ENCODE measurements at places on chromosomes 1 and 21. TPM values are rescaled to one million over a fixed set of nuclear protein-coding genes. Genes with fewer than 3 reads are reported as not detected.

GRCh38 chr21:16594191-16594590 is 864.4 kb downstream of the USP25 start:
- no peak for DNase-seq

OR2T35 gene
- not detected for total RNA-seq

DNA sequence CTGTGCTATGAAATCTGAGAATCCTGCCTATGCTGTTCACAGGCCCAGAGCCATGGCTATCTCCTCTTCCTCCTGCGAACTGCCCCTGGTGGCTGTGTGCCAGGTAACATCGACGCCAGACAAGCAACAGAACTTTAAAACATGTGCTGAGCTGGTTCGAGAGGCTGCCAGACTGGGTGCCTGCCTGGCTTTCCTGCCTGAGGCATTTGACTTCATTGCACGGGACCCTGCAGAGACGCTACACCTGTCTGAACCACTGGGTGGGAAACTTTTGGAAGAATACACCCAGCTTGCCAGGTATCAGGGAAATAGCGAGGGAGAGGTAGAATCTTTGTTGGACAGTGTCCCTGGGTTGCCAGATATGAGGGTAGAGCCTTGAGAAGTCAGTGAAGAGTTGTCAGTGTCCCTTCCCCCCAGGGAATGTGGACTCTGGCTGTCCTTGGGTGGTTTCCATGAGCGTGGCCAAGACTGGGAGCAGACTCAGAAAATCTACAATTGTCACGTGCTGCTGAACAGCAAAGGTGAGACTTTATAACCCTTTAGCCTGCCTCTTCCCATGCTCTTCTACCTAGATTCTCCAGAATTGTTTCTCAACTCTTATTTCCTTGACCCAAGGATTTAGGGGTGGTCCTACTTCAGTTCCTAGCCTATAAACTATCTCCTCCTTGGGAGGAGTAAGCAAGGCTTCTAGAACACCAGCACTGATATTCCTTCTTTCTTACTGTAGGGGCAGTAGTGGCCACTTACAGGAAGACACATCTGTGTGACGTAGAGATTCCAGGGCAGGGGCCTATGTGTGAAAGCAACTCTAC is 1.4 kb downstream of the NIT1 start:
- no peak for DNase-seq

GRCh38 chr21:18460979-18461378 is 57.4 kb upstream of the TMPRSS15 start:
- no peak for DNase-seq

DNA sequence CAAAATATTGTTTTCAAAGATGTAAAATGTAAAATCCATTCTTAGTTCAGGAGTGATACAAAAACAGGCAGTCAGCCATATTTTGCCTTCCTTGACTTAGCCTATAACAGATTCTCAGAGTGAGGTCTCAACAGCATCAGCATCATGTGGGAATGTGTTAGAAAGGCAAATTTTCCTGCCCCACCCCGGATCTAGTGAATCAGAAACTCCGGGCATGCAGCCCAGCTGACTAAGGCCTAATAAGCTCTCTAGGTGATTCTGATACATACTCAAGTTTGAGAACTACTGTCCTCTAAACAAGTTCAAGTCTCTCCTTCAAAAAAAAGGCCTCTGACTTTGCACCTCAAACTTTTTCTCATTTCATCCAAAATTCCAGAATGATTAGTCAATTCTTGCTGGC is 46.9 kb upstream of the PRRC2C start:
- no peak for DNase-seq

GRCh38 chr1:153921803-153922075 is 1.0 kb downstream of the GATAD2B start:
- DNase-seq, result no peak

- no peak for DNase-seq
Observed at GRCh38 chr21:16081304-16081703, 351.5 kb downstream of the USP25 start.

- no peak for DNase-seq
Observed at GRCh38 chr1:35442734-35443133, 114.5 kb downstream of the KIAA0319L start.

DNA sequence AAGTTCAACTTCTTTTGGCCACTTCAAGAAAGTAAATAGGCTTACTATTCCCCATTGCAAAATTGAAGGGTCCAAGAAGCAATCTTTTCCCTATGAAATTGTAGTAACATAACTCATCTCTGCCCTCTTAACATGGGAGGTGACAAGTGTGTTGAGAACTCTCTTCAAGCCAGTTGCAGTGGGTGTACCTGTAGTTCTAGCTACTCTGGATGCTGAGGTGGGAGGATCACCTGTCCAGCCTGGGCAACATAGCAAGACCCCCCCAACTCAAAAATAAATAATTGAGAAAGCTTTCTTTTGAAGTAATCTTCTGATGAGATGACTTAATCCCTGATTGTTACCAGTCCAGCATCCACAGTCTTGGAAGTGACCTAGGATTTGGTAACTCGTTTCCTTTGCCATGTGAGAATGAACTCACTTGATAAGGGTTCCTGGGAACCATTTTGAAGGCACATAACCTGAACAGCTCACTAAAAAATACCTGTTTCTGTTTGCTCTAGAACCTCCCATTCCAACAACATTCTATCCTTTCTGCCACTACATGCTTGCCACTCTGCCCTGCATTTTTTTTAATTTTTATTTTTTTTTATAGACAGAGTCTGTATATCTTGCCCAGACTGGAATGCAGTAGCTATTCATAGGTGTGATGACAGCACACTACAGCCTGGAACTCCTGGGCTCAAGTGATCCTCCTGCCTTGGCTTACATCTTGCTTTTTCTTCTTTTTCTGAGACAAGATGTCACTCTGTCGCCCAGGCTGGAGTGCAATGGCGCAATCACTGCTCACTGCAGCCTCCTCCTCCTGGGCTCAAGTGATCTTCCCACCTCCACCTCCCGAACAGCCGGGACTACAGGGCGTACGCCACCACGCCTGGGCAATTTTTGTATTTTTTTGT is 1.4 kb upstream of the IPO9 start:
- DNase-seq, result no peak

HCRTR1 gene
- 0.98 TPM for total RNA-seq

GRCh38 chr1:28519946-28520725 is 14.3 kb downstream of the RCC1 start:
- no peak for DNase-seq

- DNase-seq, result no peak
Observed at GRCh38 chr1:157849229-157849875, 7.7 kb upstream of the CD5L start.

- no peak for DNase-seq
Observed at GRCh38 chr21:42691901-42692559, 38.6 kb downstream of the PDE9A start.

GRCh38 chr1:151036356-151036755 is at the start of gene BNIPL:
BNIPL (plus strand) TSS chr1:151036586; CDS start chr1:151036726, 140 bp downstream.
- DNase-seq, result no peak

- DNase-seq, result no peak
Observed at GRCh38 chr1:38186566-38186965, 140.0 kb upstream of the POU3F1 start.

DNA sequence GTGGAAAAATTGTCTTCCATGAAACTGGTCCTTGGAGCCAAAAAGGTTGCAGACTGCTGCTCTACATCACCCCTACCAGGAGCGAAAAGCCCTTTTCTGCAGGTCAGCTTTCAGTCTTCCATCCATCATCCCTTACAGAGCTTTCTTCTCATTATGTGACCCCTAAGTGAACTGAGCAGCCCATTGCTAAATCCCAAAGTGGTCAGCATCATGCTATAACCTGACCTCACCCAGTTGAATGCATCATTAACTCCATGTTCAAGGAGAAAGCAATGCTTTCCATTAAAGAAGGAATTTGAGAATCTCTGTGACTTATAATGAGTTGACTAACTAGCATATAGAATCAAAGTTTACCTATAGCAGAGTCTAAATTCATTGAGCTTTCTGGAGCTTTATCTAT is 10.4 kb upstream of the IL24 start:
- DNase-seq, result no peak

- no peak for DNase-seq
Observed at GRCh38 chr1:153470707-153471106, 10.3 kb upstream of the S100A7 start.

GRCh38 chr21:15445327-15445726 is 284.5 kb upstream of the USP25 start:
- DNase-seq, result no peak

- DNase-seq, result no peak
Observed at GRCh38 chr1:55012661-55013060, 13.9 kb downstream of the BSND start.

GRCh38 chr1:223106856-223107255 is 36.2 kb downstream of the TLR5 start:
- DNase-seq, result no peak

DNA sequence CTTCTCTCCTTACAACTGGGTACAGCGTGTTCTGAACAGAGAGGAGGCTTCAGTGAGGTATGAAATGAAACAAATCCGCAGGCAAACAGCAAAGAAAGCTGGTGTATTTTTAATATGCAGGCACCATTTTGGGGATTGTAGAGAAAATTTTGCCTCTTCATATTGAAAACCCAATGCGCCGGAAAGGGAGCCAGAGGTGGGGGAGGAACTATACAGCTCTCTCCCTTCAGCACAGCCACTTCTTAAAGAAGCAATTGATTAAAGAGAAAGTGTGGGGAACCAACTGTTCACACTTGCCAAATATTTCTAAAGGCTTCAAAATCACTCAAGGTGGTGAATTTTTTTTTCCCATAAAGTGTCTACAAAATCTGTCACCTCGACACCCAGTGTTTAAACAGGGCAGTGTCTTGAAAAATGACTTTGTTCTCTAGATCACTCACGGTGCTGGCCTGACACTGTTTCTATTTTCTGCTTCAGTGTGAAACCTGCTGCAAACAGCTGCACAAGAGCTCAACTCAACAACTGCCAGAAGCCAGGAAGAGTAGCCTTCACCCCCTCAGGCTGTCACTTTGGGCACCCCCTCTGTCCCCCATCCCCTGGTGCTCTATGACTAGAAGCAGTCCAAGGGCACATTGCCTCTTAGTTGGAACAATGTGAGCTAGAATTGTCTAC is 123.8 kb upstream of the CTTNBP2NL start:
- DNase-seq, result no peak

DNA sequence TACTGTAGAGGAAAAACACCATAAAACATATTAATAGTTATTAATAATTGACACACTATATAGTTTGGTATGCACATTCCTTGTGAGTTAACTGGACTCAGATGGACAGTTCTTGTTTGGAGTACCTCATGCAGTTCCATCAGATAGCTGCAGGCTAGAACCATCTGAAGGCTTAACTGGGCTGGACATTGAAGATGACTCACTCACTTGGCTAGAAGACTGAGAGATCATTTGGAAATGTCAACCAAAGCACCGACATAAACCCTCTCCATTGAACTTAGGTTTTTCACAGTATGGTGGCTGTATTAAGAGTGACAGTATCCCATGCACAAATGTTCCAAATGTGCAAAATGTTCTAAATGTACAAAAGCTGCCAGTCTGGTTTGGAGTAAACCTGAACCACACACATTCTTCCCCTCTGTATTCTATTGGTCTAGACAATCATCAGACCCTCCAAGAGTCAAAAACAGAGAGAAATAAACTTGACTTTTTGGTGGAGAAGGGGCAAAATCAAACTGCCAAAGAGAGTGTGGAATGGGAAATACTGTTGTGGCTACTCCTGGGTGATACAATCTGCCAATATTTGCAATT is 708.4 kb downstream of the KCNT2 start:
- no peak for DNase-seq

GRCh38 chr1:214379236-214379970 is 98.4 kb downstream of the SMYD2 start:
- no peak for DNase-seq

GRCh38 chr1:87437663-87438295 is 109.1 kb downstream of the LMO4 start:
- no peak for DNase-seq

IFI44 gene
- 94.3 TPM for total RNA-seq

LRRC8D gene
- total RNA-seq, result 22.6 TPM

DNA sequence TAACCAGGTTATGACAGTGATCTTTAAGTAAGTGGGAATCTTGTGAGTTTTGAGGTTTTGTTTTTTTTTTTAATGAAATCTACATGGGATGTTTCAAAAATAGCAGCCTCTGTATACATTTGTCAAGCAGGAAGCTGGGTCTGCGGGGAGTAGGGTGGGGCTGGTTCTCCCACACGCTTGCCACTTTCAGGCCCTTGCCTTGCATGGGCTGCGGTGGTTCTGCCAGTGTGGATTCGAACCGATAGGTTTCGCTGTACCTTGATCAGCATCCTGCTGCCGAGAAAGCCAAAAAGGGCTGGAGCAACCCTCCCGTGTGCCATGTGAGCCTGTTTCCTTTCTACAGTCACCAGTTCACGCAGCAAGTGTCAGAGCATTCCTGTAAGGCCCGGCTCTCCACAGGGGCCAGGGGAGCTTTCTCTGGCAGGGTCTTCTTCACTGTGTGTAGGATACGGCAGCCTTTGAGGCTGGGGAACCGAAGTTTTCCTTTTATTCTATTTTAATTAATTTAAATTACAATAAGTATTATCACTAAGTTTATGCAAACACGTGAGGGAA is 79.2 kb upstream of the SAMD11 start:
- no peak for DNase-seq

DNA sequence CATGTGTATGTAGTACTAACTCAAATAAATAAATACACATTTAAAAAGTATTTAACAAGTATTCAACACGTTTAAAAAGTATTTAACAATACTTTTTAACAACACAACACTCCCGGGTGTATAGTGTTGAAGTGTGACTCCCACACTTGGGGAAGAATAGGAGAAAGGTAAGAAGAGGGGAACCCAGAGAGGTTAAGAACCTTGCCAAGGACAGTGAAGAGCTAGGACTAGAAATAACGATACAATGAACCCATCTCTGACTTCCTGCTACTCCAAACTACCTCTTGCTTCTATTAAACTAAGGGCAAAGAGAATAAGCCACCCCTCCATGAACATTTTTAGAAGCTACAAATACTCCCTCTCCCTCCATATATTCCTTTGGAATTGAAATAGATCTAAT is 1.7 kb upstream of the GFI1 start:
- DNase-seq, result no peak

PTGER3 gene
- 0.29 TPM for total RNA-seq

DNA sequence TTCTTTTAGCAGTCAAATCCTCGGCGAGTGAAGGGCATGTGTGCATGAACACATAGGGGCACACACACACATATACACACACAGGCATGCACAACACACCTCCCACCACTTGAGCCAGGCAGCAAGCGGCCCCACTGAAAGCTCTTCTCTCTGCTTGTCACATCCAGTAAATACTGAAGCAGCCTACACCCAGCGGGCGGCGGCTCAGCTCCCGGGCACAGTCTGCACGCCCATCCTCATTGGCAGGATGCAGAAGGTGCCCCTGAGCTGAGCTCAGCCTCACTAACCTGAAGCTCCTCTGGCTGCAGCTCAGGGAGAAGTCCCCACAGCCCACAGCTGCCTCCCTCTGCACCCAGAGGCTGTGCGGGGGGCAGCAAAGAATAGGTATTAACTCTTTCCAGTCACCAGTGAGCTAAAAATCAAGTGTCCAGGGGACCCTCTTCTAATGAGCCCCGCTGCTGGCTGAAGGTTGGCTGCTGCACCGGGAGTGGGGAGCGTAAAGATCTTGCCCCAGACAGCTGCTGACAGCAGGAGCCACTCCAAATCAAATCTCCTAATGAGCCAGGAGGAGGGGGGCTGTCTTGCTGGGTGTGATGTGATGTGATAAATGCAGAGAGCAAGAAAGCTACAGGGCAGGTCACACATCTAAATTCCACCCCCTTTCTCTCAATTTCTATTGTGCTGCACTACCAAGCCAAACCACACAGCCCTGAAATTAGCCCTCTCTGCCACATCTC is 12.5 kb downstream of the RGS8 start:
- DNase-seq, result no peak
